ENCODE measurements at places on chromosomes 7 and 10.

- DNase-seq = no peak
These were observed 2.0 kb upstream of the PPP1R3C start for GRCh38 chr10:91634898-91635297.

DNA sequence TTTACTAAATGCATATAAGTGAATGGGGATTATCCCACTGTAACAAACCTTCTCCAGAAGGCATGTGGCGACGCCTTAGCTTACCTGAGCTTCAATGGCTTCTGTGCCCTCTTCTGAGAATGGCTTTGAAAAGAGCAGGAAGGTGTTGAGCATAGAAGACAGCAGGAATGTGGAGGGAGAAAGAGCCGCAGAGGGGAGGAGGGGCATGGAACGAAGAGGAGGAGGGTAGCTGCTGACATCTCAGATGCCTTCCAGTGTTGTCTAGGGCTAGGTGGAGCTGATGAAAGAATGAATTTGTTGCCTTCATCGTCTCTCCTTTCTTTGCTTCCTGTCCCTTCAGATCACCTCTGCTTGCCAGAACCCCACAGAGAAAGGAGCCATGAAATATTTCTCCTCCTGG, 86.2 kb downstream of the ITIH5 start:
- DNase-seq = no peak

DNA sequence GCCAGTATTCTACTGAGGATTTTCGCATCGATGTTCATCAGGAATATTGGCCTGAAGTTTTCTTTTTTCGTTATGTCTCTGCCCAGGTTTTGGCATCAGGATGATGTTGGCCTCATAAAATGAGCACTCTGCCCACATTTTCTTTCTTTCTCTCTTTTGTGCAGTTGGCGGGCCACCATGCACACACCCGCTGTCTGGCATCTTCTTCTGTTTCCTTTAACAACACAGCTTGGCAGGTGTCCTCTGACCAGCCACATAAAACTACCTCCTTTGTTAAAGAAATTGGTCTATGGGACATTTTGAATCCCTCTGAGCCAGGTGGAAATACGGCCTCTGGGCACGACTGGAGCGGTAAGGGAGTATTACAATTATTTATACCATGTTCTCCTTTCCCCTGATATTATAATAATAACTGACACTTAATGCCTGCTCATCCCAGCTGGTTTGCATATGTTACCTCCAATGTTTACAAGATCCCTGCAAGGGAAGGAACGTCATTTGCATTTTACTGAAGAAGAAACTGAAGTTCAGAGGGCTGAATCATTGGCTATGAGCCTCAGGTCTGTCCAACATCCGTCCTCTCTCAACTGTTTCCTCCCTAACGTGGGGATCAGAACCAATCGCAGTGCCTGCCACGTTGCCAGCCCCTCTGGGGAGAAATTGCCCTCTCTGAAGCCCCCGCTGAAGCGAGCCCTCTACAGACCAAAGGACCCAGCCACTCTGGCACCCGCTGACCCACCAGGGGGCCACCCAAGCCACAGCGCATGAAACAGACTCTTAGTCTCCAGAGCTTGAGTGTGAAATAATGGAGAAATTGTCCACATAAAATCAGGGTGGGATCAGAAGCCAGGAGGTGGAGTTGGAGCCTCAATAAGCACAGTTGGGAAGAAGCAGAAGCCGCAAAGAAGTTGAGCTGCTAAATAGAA, 125.0 kb upstream of the FOXK1 start:
- DNase-seq = no peak

DNA sequence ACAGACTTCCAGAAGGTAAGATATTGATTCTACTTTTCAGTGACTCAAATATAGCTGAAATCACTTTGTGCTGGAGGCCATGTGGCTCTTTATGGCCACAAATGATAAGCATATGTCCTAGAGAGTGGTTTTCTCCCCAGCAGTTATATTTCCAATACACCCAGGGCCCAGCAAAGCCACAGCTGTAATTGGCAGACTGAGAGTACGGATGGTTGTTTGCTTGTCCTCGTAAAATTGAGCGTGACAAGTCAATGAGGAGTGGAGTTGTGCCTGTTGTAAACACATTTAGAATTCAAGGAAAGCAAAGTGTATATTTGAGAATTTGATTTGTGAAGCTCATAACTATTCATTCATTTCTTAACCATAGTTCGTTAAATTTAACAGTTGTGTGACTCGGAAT, 201.8 kb downstream of the LHFPL3 start:
- no peak for DNase-seq

DNA sequence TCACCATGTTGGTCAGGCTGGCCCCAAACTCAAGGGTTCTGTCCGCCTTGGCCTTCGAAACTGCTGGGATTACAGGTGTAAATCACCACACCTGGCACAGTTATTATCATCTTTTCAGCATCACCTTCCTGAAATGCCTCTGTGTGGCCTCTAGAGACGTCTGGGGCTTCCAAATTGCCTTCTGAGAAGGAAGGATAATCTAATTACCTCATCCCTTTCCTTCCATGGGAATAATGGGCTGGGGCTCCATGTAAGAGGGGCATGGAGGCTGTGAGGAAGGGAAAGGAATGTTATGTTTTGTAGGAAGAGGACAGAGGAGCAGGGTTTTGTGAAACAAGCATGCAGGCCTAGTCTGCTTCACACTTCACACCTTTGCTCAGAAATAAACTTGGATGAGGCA, 22.2 kb upstream of the PODXL start:
- DNase-seq = no peak

- no peak for DNase-seq
These were observed 32.8 kb upstream of the STRIP2 start for GRCh38 chr7:129401228-129401966.

DNA sequence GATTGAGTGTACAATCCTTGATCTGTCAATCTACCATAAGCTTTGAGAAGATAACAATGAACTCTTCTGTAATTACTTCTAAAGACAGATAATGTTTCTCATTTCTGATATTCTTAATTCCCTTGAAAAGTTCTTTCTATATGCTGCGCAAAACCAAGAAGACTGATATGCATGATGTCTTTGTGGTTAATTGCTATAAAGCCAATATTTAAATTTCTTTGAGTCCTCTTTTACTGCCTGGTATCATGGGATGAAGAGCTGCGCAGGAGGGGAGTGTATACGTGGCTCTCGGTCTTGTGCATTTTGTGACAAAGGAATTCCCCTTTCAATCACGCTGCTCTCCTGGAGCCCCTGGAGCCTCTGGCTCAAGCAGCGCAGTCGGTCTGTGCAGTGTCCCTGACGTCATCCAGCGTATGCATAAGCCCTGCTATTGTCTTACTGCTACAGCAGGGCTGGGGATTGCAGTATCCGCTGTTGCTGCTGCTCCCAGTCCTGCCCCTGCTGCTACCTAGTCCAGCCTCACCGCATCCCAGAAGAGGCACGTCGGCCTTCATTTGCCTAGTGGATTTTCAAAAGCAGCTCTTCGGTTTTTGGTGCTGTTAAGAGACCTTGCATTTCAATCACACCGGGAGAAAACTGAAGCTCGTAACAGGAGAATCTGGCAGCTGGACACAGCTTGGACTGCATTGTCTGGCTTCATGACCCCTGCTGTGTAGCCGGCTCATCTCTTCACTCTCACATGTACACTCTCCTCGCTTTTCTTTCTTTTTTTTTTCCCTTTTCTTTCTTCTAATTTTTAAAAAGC, 66.7 kb downstream of the ST7 start:
- DNase-seq = no peak

- no peak for DNase-seq
These were observed 37.2 kb upstream of the ZNF488 start for GRCh38 chr10:47421057-47421952.

GRCh38 chr7:53656881-53657280, 621.4 kb downstream of the POM121L12 start:
- no peak for DNase-seq

DNA sequence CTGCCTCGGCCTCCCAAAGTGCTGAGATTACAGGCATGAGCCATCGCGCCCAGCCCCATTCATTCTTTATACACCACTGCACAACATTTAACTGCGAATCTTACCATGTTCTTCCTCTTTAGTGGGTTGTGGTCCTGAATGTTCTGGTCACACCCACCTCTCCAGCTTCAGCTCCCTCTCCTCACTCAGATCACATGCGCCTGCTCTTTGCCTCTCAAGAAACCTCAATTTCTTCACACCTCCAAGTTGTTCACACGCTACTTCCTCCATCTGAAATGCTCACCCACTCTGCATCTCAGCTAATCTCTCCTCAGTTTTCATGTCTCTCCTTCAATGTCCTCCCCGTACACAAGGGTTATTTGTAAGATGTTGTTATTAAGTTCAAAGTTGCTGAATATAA, 2.4 kb upstream of the PRR15 start:
- no peak for DNase-seq

- DNase-seq = no peak
These were observed 1.1 kb upstream of the TMEM130 start for GRCh38 chr7:98870807-98871491.

GRCh38 chr10:62017491-62017870, 116.0 kb downstream of the ARID5B start:
- DNase-seq = no peak

- no peak for DNase-seq
These were observed 72.9 kb upstream of the PODXL start for GRCh38 chr7:131629217-131629882.

DNA sequence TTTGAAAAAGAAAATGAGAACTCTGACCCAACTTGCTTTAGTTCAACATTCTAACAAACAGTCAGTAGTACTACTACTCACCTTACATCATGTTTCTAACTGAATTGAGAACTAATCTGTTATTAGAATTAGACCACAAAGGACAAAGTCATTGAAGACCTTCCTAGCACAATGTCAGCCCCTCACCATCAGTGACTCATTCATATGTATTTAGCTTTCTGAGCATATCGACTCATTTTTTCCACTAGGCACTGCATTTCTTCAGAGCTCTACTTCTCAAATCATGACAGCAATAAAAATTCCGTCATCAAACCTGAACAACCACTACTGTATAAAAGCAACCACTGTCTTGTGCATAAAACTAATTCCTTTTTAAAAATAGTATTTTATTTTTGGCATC, 4.4 kb upstream of the LRRN3 start:
- no peak for DNase-seq

DNA sequence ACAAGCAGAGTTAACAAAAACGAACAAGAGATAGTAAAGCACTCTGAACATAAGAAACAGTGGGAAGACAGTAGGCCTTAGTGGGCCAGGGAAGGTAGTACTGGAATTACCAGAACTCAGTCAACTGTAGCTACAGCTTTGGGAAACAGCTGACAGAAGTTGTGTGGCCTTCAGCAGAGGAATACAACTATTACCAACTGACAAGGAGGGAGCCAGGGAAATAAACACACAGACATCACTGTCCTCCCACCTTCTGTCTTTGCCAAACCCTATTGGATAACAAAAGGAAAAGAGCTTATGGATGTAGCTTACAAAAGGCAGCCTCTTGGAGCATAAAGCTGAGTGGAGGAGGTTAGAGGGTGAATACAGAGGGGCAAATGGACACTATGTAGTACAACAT, 15.4 kb downstream of the MICU1 start:
- no peak for DNase-seq

DNA sequence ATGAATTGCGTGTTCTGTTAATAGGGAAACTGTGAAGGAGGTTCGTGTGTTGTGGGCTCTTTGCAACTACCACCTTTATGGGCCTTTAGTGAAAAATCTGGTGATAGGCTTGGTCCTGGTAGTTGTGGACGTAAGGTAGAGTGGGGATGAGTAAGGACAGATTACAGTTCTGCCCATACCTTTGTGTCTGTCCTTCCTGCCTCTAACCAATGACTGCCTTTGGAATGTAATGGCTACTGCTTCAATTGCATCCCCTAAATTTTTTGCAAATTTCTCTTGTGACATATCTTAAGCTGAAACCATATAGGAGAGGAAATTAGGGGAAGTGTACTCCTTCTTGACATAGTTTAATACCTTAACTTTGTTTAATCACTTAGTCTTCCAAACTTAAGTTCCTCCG, 82.3 kb downstream of the ADK start:
- DNase-seq = no peak

- no peak for DNase-seq
These were observed 708 bp upstream of the GPR85 start for GRCh38 chr7:113087071-113087998.

GRCh38 chr7:40582539-40582938, 447.7 kb downstream of the SUGCT start:
- no peak for DNase-seq

DNA sequence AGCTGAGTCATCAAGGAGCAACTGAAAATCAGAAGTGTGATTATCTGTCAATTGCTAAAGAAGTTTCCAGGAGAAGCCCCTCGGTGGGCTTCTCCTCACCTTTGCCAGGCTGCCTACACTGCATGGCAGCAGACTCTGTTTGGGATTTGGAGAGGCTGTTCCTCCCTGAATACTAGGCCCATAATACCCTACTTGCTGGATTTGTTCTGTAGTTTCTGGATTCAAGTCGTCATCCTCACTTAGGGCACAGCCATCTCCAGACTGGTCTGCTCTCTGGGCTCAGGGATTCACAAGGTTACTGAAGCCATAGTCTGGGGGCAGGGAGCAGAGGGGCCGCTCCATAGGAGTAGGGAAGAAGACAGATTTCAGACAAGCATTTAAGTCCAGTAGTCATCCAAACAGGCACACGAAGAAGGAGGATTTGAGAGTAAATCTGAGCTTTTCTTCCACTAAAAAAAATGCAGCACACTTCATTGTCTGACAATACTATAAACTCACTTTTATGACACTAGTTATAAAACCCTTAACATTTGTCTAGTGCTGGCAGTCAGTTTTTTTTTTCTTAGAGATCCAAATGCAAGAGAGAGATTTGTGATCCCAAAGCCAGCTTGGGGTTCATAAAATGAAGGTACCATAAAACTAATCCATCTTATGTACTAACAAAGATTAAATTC, 723.3 kb downstream of the GRID1 start:
- DNase-seq = no peak

DNA sequence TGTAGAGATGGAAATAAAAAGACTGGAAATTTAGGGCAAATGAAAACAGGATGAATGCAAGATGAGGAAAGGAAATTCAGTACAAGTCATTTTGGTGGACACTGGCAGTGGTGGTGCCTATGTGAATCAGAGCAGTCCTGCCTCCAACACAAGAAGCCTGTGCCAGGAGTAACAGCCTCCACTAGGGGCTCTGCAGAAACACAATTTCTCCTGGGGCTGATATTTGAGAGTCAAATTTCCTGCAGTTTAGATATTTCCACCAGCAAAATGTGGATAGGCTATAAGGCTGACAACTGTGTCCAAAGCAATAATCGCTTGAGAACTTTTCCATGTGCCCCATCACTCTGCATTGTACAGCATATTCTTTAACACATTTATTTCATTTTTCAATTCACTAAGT, 4.7 kb upstream of the PLXDC2 start:
- DNase-seq = no peak

GRCh38 chr10:120989279-120989678, 138.1 kb downstream of the WDR11 start:
- no peak for DNase-seq

GRCh38 chr10:59337201-59337652, 25.1 kb downstream of the FAM13C start:
- DNase-seq = no peak

- no peak for DNase-seq
These were observed 249.8 kb downstream of the PTEN start for GRCh38 chr10:88113232-88113631.

GRCh38 chr7:96212474-96212873, 109.4 kb downstream of the SLC25A13 start:
- no peak for DNase-seq

Measured in D721Med (cell line).